ENCODE measurements at places on chromosomes 3 and 15.

DNA sequence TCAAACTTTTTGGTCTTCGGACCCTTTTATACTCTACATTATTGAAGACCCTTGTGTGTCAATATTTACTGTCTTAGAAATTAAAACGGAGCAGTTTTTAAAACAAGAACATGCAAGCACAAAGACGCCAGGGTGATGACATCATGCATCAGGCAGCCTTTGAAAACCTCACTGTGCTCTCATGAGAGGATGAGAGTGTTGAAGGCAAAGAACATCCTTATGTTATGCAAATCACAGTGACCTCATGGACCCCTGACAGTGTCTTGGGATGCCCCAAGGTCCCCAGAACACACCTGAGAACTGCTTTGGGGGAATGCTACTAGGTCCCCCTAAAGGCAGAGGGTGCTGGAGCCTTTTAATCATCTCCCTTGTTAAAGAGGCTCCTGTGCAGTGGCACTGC lies 51.6 kb downstream of the CHDH start:
- DNase-seq: no peak

DNA sequence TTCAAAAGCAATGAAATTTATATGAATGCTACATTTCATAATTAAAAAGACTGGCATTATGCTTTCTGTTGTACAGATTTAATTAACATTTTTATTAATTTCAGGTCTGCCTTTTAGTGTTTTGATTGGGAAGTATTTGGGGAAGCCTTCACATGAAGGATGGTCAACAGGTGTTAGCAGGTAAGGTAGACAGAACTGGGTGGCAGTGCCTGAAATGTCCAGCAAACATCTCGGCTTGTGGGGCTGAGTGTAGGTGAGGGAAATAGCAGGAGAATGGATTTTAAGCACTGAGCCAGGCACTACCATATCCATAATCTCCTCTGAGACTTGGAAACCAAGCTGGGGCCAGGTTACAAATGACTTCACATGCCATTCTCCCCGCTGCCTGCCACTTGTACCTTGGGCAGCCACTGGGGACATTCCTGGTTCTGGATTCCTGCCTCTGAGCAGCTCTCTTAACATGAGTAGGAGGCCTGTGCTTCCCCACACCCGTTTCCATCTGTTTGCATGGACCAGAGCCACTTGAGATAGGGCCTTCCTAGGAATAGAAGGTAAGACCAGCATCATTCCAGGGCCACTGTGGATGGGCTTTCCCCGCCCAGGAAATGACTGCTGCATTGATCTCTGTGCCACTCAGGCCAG lies 125.9 kb upstream of the HES1 start:
- DNase-seq: no peak

DNA sequence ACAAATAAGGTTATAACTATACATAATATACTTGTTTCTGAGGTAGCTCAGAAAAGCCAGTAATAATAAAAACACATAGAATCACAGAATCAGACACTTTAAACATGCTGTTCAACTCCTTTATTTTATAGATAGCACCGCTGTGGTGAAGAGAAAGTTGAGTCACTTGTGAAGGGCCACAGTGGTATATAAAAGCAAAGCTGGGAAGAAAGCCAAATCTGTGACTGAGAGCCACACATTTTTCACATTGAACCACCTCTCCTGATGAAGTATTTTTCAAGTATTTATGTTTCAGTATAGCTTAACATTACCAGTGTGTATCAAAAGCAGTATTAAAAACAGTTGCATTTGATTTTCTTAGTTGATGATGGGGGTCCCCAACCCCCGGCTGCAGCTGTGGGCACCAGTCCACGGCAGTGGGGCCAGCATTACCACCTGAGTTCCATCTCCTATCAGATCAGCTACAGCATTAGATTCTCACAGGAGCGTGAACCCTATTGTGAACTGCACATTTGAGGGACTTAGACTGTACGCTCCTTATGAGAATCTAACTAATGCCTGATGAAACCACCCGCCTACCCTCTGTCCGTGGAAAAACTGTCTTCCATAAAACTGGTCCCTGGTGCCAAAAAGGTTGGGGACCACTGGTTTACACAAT lies 46.2 kb downstream of the TBL1XR1 start:
- peak; percentile 34 for DNase-seq

DNA sequence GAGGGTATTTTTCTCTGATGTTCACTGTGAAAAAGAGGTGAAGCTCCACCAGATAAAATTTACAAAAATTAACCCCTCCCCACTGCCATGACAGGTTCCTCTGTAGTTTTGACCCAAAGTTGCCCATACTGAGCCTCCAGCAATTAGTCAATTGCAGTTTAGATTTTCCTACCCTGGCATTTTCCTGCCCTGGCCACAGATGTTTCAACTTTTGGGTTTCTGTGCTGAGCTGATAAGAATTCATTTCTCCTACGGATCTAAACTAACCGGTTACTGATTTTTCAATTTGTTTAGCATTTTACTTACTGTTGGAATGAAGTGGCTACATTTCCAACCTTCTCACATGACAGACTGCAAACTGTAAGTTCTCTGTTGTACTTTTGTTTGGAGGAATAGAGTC lies 1346.1 kb upstream of the EPHA6 start:
- DNase-seq: no peak

GRCh38 chr3:52055537-52056351 lies 627 bp downstream of the DUSP7 start:
- DNase-seq: peak; percentile 41

GRCh38 chr3:133591271-133591742 lies 17.8 kb downstream of the CDV3 start:
- no peak for DNase-seq

GRCh38 chr3:173725507-173725906 lies 328.0 kb downstream of the NLGN1 start:
- DNase-seq: no peak

- no peak for DNase-seq
Measured at GRCh38 chr3:79960594-79960993, 192.8 kb upstream of the ROBO1 start.

- no peak for DNase-seq
Measured at GRCh38 chr3:185503521-185503920, 4.7 kb upstream of the TMEM41A start.

DNA sequence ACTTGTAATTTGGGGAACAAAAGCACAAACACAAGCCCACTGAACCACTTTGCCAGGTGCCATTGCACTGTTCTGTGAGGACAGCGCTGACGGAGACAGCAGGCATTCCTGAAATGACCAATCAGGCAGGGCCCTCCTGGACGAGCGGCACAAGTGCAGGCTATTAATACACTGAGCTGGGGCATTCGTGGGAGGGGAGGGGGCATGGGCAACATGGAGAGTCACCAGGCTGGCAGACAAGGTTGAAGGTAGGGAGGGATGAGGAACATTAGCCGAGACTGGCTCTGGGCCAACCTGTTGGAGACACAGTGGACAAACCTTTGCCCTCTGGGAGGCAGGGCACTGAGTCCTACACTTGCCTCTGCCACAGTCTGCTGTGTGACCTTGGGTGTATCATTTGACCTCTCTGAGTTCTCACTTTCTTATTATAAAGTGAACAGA lies 45.6 kb downstream of the NOX5 start:
- DNase-seq: no peak

GRCh38 chr15:39770748-39771689 lies 11.6 kb downstream of the FSIP1 start:
- DNase-seq: no peak

GRCh38 chr3:9247941-9248521 lies 1.4 kb downstream of the SRGAP3 start:
- peak; percentile 13 for DNase-seq

DNA sequence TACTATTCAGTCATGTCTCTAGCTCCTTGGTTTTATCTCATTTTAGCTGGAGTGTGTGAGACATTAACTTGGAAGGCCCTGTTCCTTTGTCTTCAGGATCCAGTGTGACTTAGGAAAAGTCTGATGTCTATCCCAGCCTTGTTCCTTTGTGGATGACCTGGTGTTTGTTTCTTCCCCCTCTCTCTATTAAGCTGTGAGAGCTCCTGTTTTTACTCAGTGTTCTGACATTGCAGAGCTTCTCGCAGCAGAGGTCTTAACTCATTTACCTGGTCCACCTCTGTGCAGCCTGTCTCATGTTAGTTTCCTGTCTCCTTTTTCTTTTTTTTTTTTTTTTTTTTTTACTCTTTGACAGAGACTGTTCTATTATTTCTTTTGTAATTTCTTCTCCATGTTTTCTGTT lies 43.1 kb downstream of the KLF13 start:
- no peak for DNase-seq

DNA sequence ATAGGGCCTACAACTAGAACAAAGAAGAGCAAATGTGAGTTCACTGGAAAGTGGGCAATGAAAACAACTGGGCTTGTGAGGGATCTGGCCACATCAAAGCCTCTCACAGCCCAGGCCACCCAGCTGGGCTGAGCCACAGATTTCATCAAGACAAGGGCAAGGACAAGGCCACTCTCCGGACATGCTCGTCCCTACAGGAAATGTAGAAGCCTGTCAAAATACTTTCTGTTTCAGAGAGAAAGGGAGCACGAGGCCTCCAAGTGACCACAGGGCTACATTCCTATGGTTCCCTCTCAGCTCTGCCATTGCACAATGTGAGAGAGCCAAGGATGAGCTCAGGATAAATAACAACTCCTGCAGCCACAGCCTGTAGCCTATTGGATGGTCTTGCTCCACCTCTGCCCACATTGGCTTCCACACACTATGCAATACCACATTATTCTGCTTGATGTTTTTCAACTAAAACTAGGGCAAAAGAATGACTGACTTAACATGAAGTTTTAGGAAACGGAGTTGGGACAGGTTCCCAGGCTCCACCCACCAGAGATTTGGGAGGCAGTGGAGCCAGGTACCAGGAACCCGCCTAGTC lies 12.1 kb downstream of the TBC1D2B start:
- peak; percentile 87 for DNase-seq

DNA sequence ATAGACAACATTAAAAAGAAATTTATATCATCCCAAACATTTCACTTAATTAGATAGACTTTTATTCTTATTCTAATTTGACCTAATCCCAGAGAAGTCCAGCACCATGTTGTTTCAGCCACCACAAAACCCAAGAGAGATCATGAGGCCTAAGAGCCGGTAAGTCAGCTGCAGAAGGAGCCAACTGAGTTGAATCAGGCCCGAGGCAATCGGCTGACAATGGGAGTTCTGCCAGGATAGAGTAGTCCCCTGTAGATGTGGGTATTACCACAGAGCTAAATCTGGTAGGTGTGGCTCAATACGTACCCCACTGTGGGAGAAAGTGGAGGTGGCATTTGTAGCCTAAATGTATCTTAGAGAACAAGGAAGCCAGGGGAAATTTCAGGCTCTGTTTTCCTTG lies 49.7 kb upstream of the UMPS start:
- DNase-seq: no peak

- no peak for DNase-seq
Measured at GRCh38 chr15:69209661-69210060, 49.2 kb downstream of the GLCE start.

- DNase-seq: no peak
Measured at GRCh38 chr3:44050101-44050500, 191.6 kb upstream of the TOPAZ1 start.

- DNase-seq: no peak
Measured at GRCh38 chr15:81506936-81507335, 132.9 kb upstream of the TMC3 start.

DNA sequence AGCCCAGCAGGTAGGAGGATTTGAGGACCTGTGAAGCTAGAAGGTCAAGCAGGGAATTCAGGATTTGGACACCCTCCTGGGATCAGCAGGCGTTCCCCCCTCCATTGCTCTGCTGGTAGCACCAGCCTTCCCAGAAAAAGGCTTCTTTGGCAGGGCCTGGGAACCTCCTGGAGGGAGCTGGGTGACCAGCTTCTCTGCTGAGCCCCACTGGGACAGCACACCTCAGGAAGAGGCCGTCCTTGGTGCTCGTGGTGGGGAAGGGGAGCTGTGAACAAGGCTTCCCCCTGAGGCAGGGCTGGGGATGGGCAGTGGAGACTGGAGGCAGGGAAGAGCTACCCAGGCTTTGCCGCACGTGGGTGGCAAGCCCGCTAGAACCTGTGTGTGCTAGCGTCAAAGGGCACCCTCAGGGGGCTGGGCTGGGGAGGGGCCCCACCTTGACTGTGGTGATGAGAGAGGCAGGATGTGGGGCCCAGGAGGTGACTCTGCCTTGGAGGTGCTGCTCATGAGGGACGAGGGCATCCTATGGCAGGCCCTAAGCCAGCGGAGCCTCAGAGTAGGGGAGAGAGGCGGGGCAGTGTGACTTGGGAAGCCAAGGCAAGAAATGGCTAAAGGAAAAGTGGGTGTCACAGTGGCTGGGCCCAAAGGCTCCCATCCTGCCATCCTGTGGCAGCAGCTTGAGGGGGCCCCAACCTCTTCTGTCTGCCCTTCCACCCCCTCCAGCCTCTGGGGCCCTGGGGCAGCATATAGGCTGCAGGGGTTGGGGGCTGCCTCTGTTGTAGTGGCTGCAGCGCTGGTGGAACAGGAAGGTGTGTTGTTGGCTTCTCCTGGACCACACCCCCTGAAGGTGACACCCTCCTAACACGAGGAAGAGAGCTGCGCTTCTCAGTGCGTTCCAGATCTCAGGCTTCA lies 20.7 kb downstream of the KLF13 start:
- DNase-seq: no peak
